Breast epithelium (tissue), 4 donors: ENCODE measurements at places on chromosomes 6 and 20. TPM values are rescaled to one million over a fixed set of nuclear protein-coding genes. Genes with fewer than 3 reads are reported as not detected.

The RSPH9 gene
- total RNA-seq: not detected

The MYL9 gene
- total RNA-seq: 72.9 TPM

DNA sequence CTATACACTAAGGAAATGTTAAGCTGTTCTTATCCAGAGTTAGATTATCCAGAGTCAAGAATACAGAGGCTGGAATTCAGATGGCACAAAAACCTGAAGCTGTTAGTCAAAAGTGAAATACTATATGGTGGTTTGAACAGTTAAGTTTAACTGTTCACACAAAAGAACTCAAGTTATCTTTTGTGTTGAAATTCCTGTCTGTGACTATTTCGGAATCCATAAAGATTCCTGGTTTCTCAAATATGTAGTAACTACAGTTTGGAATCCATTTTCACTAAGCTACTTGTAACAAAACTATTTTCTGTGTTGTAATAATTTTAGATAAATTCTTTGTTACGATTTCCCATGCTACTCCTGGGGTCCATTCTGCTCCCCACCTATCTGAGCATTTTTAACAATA, 24.5 kb downstream of the FIG4 start:
- DNase-seq: no peak

DNA sequence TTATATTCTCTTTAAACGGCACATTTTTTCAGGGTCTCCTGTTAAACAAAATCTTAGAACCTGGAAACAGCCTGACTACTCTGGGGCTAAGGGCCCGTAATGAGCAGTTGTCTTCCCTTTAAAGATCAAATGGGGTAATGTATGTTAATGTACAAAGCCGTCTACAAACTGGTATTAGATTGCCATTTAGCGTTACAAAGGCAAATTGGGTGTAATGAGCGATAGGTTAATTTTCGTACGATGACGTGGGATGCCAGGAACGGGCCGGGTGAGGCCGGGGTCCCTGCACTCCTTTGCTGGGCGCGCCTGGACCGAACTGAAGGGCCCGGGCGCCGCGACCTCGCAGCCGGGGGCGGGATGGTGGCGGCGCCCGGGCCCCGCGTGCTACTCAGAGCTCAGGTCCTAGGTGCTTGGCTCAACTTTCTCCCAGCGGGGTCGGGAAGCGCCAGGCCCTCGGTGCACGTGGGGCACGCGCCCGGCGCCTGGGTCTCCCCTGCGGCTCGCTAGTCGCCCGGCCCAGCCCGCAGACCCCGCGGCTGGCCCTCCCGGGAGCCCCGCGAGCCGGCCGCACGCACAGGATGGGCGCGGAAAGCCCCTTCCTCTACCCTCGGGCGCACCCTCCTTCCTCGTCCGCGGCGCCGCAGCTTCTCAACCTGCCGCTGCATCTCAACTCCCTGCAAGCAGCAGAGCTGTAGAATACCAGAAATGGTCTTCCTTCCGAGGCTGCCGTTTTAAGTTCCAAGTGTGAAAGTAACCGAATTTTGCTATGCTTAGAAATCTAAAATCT, 5.9 kb downstream of the NKX2-4 start:
- DNase-seq: no peak

GRCh38 chr6:18675881-18676280, 288.7 kb downstream of the RNF144B start:
- DNase-seq: no peak

- no peak for DNase-seq
Measured at GRCh38 chr20:2163757-2164156, 62.1 kb downstream of the STK35 start.

- no peak for DNase-seq
Measured at GRCh38 chr20:23248461-23248882, 102.1 kb upstream of the NXT1 start.

GRCh38 chr6:113732384-113732966, 124.7 kb upstream of the MARCKS start:
- no peak for DNase-seq

DNA sequence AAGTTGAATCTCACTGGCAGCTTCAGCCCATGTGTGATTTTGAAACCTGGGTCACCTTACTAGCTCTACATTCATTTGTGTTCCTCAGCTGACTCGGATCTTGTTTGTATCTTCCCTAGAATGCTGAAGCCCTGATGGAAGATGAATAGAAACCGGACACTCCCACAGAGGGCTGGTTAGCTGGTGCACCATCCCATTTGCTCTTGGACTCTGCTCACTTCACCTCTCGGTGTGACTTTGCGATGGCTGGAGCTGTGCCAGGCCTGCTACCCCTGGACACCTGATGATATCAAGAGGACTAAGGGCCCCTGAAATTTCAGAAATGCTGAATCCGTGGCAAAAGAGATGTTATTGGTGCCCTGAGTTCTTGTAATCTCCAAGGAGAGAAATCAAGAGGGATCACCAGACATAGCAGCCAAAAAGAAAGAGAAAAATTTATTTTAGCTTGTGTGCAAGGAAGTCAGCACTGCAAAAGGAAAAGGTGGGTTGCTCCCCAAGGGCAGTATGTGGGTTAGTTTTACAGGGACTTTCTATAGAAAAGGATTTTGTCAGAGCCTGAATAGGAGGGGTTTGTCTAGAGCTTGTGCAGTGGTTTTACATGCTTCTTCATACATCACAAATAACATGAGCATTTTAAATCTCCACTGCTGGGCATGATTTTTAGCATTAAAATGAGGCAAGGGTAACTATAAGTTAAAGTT, 426.3 kb upstream of the NOX3 start:
- no peak for DNase-seq

DNA sequence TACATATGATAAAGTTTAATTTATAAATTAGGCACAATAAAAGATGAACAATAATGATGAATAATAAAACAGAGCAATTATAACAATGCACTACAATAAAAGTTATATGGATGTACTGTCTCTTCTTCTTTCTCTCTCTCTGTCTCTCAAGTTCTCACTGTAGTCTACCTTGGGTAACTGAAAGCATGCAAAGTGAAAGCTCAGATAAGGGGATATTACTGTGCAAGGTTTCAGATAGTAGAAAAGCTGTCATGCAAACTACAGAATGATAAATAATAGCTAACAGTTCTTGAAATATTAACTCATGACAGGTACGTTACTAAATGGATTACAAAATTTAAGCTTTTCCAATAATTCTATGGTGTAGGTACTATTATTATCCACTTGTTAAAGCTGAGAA, 311.9 kb upstream of the PRDM1 start:
- DNase-seq: no peak
